Transverse colon (tissue), 4 donors: ENCODE measurements at places on chromosomes 4 and X. TPM values are rescaled to one million over a fixed set of nuclear protein-coding genes. Genes with fewer than 3 reads are reported as not detected.

DNA sequence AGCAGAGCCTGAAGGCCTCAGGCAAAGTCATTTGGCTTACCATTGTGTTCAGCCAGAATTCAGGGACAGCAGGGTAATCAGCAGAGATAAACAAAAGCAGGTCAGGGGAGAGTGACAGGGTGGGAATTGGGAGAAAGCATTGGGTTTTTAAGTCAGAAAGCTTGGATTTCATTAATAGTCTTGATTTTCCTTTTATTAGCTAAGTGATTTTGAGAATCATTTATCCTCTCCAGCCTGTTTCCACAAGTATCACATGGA lies 410.1 kb downstream of the HNRNPD start:
- H3K4me1 ChIP-seq, result no peaks in the 10 kb centered on the region
- no peak overlapping the region for H3K4me3 ChIP-seq
- DNase-seq, result no peak
- no peaks in the 10 kb centered on the region for H3K27me3 ChIP-seq

GRCh38 chr4:76199664-76200211 lies 13.9 kb downstream of the SCARB2 start:
- H3K36me3 ChIP-seq, result no peaks in the 10 kb centered on the region
- H3K4me1 ChIP-seq, result peaks cover 97% of the 10 kb centered on the region
- peak overlapping the region; percentile 7 for H3K4me3 ChIP-seq
- H3K27me3 ChIP-seq, result no peaks in the 10 kb centered on the region

- no peaks in the 10 kb centered on the region for H3K4me1 ChIP-seq
- no peak for DNase-seq
- H3K36me3 ChIP-seq, result no peaks in the 10 kb centered on the region
- H3K4me3 ChIP-seq, result no peak overlapping the region
These were observed 46.4 kb upstream of the NEUROG2 start for GRCh38 chr4:112562254-112562879.

DNA sequence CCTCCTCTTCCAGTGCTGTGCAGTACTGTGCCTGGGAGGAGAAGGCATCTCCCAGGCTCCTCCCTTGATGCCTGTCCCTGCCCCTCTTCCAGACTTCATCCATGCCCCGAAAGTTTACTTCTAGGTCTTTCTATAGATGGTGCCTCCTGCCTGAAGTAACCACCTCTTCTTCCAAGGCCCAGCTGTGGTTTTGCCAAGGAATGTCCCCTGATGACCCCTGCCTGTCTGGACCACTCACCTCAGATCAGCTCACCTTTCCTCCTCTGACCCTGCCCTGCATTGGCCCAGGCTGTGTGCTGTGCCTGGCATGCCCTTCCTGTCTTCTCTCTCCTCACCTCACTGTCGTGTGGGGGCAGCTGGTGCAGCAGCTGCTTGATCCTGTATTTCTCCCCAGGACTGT lies 6.8 kb downstream of the PRICKLE3 start:
- H3K36me3 ChIP-seq, result peaks cover 4% of the 10 kb centered on the region
- no peak overlapping the region for H3K4me3 ChIP-seq
- no peak for DNase-seq
- no peaks in the 10 kb centered on the region for H3K27me3 ChIP-seq
- no peak overlapping the region for H3K27ac ChIP-seq
- H3K4me1 ChIP-seq, result peaks cover 8% of the 10 kb centered on the region

DNA sequence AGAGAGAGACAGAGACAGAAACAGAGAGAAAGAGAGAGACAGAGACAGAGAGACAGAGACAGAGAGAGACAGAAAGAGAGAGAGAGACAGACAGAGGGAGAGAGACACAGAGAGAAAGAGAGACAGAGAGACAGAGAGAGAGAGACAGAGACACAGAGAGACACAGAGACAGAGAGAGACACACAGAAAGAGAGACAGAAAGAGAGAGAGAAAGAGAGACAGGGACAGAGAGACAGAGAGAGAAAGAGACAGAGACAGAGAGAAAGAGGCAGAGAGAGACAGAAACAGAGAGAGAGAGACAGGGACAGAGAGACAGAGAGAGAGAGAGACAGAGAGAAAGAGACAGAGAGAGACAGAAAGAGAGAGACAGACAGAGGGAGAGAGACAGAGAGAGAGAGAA lies 52.9 kb downstream of the CRLF2 start:
- no peak for DNase-seq
- no peaks in the 10 kb centered on the region for H3K4me1 ChIP-seq
- no peak overlapping the region for H3K27ac ChIP-seq
- no peaks in the 10 kb centered on the region for H3K36me3 ChIP-seq
- H3K27me3 ChIP-seq, result peaks cover 2% of the 10 kb centered on the region

Gene CTSO
- 12.5 TPM for total RNA-seq

Gene RASL11B
- total RNA-seq, result not detected

GRCh38 chrX:17654116-17654515 lies 83.2 kb upstream of the SCML1 start:
- no peak overlapping the region for H3K4me3 ChIP-seq
- H3K36me3 ChIP-seq, result no peaks in the 10 kb centered on the region

DNA sequence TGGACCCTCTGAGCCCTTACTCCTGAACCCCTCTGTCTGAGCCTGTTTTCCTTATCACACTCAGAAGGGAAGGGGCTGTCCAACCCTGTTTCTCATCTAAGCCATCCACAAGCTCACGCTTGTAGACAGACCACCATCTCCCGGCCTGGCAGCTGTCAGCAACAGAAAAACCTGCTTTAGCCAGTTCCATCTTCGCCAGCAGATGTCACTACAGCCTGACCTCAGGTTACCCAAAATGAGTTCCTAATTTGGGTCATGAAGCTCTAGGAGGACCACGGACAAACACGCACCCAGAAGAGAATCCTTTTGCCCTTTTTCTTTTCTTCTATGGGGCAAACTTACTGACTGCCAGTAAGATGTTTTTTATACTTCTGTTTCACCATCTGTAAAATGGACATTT lies 445.4 kb downstream of the BCOR start:
- H3K27me3 ChIP-seq, result no peaks in the 10 kb centered on the region
- no peak overlapping the region for H3K4me3 ChIP-seq
- DNase-seq, result no peak
- H3K36me3 ChIP-seq, result no peaks in the 10 kb centered on the region
- H3K4me1 ChIP-seq, result no peaks in the 10 kb centered on the region

DNA sequence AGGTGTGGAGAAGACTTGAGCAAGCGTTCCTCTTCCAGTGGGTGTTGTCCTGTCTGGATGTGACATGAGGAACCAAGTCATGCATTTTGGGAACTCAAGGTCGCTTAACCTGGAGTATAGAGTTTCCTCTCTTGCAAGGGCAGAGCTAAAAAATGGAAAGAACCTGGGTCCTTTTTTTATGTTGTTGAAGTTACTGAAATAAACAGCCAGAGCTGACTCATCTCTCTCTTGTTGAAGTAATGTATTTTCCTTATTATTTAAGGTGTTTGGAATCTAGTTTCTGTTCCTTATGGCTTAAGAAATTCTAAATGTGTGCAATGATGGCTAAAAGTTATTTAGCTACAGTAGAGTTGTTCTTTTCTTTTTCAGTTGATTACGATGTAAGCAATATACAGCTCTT lies 314.5 kb downstream of the CAMK2D start:
- H3K27ac ChIP-seq, result peak overlapping the region; percentile 39
- H3K4me1 ChIP-seq, result no peaks in the 10 kb centered on the region
- H3K4me3 ChIP-seq, result no peak overlapping the region
- no peaks in the 10 kb centered on the region for H3K36me3 ChIP-seq

- H3K27me3 ChIP-seq, result no peaks in the 10 kb centered on the region
- H3K27ac ChIP-seq, result no peak overlapping the region
- H3K36me3 ChIP-seq, result no peaks in the 10 kb centered on the region
- H3K4me1 ChIP-seq, result no peaks in the 10 kb centered on the region
- no peak overlapping the region for H3K4me3 ChIP-seq
These were observed 18.7 kb downstream of the SCFD2 start for GRCh38 chr4:53346920-53347852.

Gene RBM46
- not detected for total RNA-seq

DNA sequence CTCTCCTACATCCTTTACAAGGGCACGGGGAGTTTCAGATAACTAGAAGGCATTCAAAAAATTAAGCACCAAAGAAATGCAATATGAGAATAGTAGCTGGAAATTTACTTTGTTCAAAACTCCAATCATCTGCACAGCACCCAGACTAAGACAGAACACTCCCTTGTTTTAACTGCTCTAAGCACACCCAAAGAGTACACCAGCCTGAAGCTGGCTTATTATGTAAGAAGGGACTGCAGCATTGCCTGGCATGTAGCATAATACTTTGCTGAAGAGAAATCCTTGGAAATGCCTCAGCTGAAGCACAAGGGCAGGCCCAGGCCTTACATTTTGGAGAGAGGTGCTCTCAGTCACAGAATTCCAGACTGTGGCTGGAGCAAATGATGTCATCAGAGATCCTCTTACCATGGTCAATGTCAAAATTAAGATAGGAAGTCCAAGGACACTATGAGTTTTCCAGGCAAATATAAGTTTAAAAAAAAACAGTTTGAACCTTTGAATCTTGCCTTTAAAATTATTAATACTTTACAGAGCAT lies 14.8 kb downstream of the ARHGEF6 start:
- H3K27ac ChIP-seq, result no peak overlapping the region
- H3K4me1 ChIP-seq, result no peaks in the 10 kb centered on the region
- H3K36me3 ChIP-seq, result no peaks in the 10 kb centered on the region

DNA sequence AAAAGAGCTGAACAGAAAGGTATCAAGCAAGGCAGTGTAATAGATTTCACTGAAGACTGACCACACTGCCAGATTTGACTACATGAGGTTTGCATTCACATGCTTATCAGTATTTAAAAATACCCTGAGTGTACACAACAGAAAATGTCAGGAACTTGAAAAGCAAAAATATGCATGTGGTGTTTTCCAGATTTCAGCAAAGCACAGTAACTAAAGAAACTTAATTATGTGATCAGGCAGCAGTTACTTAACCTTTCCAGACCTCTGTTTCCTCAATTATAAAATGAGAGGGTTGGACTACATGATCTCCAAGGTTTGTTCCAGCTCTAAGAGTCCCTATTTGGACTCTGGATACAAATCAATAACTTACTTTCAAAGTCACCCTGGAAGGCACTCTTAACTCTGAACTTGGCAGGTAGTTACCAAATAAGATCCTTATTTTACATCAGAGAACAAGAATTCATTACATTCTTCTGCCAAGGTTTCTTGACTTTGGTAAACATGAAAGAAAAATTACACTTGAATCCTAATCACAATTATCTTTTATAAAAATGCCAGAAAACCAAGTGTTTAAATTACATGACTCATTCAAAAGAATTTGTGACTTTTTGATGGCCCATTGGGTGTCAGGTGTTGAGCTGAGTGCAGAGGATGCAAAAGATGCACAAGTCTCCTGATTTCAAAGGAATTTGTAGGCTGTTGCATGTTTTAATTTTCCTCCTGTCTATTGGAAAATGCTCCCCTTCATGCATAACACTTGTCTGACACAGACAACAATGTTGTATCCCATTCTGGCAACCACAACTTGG lies 241.6 kb downstream of the MGST2 start:
- H3K27ac ChIP-seq, result no peak overlapping the region
- H3K4me1 ChIP-seq, result peaks cover 3% of the 10 kb centered on the region
- H3K36me3 ChIP-seq, result no peaks in the 10 kb centered on the region
- H3K27me3 ChIP-seq, result no peaks in the 10 kb centered on the region
- DNase-seq, result no peak

DNA sequence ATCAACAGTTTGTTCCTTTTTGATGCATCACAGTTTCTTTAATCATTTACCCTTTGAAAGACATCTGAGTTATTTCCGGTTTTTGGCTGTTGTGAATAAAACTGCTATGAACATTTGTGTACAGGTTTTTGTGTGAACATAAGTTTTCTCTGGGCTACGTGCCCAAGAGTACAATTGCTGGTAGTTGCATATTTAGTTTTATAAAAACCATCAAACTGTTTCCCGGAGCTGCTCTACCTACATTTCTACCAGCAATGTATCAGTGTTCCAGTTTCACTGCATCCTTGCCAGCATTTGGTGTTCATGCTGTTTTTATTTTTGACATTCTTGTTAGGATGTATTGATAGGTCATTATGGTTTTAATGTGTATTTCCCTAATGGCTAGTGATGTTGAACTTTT lies 17.3 kb downstream of the KDM6A start:
- no peak for DNase-seq
- H3K4me1 ChIP-seq, result peaks cover 4% of the 10 kb centered on the region
- no peak overlapping the region for H3K4me3 ChIP-seq
- H3K27ac ChIP-seq, result no peak overlapping the region
